ENCODE measurements at places on chromosomes 4 and X.

DNA sequence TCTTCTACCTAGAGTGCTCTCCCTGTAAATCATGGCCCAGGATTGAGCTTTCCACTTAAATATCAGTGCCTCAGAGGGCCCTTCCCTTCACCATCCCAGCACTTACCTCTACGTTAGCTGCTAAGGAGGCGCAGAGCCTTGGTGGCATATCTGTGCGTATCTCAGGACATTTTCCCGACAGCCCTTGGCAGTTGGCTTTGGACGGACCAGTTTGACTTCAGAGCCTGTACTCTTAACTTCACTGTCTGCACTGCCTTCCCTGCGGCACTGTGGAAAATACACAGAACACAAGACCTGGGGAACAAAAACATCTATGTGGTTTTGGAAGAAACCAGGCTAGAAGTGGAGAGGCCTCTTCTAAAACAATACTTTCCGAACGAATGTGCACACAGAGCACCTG, 2.4 kb downstream of the TADA2B start:
- DNase-seq, result no peak

DNA sequence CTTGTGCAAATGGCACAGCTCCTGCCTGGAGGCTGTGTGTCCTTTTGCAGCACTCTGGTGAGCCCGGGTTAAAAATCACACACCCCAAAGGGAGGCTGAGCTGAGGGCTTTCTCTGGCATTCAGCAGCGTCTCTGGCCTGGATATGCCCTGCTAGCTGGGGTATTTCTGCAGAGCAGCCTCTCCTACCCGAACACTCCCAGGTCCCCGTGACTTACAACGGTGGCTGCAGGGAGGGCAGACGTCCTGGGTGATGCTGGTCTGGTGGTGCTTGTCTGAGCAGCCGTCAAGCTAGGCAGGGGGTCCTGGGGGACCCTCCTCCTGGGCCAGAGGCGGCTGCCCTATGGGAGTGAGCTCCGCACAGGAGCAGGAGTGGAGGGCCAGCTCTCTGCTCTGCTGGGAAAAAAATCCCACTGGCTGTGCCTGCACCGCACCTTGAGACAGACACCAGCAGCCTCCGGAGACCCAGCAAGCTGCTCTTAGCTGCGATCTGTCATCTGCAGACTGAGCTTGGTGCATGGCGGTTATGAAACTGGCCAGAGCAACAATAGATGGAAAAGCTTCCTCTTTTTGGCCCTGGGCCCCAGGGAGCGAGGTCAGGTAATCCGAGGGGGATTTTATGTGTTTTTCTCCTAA, 41.3 kb upstream of the ASMTL start:
- DNase-seq, result peak; percentile 57

- DNase-seq, result no peak
These were observed 499 bp upstream of the NFXL1 start for GRCh38 chr4:47914926-47915237.

DNA sequence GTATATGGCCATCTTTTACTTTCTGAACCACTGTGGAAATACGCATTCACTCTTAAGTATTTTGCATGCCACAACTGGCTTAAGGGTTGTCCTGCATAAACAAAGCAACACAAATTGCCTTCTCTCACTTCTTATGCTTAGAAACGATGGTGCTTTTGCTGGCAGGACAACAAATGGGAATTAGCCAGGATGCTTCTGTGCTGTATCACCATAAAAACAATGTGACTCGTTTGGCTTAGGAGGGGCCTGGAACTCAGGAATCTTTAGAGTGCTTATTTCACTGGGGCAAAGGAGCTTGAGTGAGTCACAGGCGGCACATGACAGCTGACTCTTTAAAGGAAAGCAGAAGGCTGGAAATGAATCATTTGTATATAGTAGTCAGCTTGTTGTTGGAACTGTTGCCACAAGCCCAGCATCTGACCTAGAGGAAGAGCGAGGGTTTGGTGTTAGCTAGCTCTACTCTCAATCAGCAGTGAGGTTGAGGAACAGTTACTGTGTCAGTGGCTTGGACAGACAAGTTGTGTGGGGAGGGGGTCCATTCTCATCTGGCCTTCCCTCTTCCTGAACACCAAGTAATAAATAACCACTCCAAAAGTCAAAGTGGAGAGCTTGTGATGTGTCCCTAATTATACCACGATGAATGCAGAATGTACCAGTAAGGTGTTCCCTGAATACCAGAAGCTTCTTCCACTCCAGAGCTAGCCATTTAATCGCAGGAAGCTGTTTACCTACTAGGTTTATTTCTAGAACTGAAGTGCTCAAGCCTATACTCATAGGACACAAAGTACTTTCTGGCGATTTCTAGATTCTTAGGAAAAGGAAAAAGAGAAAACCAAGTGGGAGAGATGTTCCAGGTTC, 293.1 kb downstream of the CAMK2D start:
- DNase-seq, result no peak

DNA sequence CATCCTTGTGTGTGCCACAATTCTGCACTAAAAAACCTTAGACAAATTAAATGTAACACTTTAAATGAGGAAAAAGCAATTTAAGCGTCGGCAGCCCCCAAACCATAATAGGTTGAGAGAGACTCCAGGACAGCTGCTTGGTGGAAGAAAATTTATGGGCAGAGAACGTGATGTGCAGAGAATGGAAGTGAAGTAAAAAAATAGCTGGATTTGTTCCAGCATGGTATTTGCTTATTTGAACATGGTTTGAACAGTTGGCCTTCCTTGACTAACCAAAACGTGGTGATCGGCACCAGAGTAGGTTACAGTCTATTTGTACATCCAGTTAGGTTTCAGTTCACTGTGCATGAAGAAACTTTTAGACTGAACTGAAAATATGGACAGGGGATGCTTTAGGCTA, 343.0 kb upstream of the CPEB2 start:
- no peak for DNase-seq

DNA sequence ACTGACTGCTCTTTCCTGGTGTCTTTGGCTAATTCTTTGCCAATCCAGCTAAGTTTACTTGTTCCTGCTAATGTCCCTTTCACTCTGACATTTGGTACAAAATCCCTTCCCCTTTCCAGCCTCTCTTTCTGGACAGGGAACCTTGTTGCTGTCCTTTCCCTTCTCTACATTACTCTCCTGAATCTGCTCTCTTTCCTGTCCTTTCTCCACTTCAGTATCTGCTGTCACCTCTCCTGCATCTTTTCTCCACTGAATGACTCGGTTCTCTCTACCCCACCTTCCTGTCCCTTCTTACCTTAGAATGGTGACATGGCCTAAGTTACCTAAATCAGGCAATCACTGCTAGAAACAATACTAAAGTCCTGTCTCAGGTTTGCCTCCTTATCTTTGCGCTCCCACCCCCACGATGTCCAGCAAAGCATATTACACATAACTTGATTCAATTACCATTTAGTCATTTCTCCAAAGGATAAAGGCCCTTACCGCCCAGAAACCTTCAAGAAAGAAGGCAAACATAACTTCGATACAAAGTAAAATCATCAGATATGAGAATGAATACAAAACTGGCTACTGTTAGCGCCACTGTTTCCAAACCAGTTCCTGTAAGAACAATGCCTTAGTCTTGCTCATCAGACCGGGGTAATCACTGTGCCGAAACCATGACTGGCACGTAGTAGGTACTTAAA, 890 bp downstream of the BOD1L1 start:
- DNase-seq, result no peak

- no peak for DNase-seq
These were observed 13.7 kb downstream of the KLKB1 start for GRCh38 chr4:186240848-186241491.

GRCh38 chr4:175961604-175962003, 104.0 kb upstream of the WDR17 start:
- no peak for DNase-seq

GRCh38 chrX:43958529-43958928, 14.7 kb downstream of the NDP start:
- DNase-seq, result no peak

GRCh38 chrX:14594521-14594920, 65.2 kb downstream of the GLRA2 start:
- DNase-seq, result no peak

GRCh38 chr4:57148831-57149505, 38.8 kb upstream of the IGFBP7 start:
- no peak for DNase-seq

DNA sequence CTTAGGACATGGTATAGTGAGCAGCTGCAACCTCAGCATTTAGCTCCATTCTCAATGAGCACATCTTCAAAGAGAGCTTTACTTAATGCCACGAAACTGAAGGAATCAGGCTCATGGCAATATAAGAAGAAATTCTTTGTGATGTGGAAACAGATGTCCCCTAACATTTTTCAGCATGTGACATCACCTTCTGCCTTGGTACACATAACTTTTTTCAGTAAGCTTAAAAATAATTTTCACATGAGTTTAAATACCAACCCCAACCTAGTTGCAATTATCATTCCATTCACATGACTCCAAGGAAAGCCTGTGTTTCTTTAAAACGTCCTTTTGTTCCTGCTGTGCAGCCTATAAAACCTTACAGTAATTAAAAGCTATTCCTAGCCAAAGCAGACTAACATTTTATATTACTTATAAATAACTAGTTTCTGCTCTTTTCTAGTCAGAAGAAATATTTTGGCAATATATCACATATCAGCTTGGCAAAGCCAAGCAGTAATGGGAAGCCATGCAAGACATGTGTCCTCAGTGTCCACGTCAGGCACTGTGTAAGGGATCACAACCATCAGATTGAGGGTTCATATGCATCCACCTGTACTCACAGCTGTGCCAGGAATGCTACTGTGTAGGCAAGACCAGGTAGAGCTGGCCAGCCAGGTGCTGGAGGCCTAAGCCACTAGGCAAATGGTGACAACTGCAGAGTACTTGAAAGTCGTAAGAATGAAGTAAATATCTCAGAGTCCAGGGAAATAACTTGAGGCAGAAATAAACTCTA, 466.6 kb downstream of the INPP4B start:
- DNase-seq, result no peak

GRCh38 chr4:94828882-94829281, 71.1 kb downstream of the BMPR1B start:
- DNase-seq, result no peak

- no peak for DNase-seq
These were observed 62.7 kb upstream of the SHOX start for GRCh38 chrX:567891-568290.

DNA sequence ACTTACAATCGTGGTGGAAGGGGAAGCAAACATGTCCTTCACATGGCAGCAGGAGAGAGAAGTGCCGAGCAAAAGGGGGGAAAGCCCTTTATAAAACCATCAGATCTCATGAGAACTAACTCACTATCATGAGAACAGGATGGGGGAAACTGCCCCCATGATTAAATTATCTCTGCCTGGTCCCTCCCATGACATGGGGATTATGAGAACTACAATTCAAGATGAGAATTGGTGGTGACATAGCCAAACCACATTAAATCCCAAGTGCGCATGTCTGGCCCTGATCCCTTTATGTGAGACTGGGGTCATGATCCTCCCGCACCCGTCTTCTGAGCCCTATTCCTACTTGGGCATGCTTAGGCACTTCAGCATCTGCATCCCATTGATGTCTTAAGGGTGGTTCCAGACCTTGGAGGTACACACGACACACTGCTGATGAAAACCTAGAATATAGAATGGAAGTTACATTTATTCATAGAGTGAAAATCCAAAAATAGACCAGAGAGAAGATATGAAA, 116.0 kb downstream of the PTTG2 start:
- no peak for DNase-seq

DNA sequence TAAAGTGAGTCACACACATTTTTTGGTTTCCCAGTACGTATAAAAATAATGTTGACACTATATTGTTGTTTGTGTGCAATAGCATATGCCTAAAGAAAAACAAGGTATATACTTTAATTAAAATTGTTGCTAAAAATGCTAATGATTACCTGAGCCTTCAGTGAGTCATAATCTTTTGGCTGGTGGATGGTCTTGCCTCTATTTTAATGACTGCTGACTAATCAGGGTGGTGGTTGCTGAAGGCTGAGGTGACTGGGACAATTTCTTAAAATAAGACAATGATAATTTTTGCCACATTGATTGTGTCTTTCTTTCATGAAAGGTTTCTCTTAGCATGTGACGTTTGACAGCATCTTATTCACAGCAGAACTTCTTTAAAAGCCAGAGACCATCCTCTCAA, 21.0 kb upstream of the ANXA10 start:
- DNase-seq, result no peak

GRCh38 chr4:90994851-90995574, 867.8 kb downstream of the CCSER1 start:
- no peak for DNase-seq

GRCh38 chr4:985123-985830, 1.6 kb upstream of the IDUA start:
- DNase-seq, result peak; percentile 88

DNA sequence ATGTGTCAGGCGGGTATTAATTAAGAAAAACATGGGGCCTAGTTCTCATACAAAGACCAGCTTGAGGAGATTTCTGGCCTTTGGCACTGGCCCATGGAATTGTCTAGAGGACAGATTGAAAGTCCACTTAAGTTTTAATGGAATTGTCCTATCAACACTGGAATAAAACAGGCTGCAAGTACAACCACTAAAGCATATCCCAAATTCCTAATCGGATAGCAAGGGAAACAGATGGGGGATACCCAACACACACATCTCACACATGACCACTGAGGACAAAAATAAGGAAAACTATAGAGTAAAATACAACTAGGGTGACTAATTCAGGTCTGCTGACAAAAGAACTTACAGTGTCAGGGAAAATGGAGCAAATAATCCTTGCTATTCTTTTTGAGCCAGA, 167.8 kb downstream of the GASK1B start:
- DNase-seq, result no peak

- no peak for DNase-seq
These were observed 101.2 kb downstream of the SHROOM4 start for GRCh38 chrX:50712777-50713176.

Data from activated CD8-positive, alpha-beta memory T cell treated with anti-CD3 and anti-CD28 coated beads, Interleukin-2, amount 50 U/mL, for 48 hours (primary cell).